Cortex of kidney (tissue), 1 donor: ENCODE measurements at places on chromosomes 5 and 9.

- DNase-seq, result no peak
Observed at GRCh38 chr5:167964529-167964928, 326.9 kb upstream of the WWC1 start.

DNA sequence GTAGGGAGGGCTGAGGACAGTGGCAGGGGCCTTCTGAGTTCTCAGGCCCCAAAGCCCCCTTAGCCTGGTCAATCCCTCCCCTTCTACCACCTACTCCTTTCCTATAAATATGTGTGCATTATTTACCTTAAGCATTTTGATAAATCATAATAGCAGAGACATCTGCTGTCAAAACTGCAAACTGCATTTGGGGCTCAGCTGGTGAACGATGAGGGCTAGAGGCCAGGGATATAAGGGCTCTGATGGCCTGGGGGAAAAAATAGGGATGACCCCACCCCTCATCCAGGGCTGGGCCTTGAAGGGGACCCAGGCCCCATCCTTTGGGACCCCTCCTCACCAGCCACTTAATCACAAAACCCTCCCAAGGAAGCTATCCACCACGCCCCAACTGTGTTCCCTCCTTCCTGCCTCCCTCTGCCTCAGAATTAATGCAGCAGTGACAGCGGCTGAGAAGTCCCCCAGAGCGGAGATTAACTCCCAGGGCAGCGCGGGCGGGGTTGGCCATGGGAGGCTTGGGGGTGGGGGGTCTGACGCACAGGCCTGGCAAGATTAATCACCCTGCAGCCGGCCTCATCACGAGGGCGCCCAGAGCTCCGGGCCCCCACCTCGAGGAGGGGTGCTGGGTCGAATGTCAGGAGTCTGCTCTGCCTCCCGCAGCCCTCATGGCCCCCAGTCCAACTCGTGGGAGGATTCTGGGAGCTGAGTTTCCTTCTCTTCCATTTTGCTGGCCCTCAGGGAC lies 42.1 kb downstream of the CXXC5 start:
- DNase-seq, result no peak

- DNase-seq, result no peak
Observed at GRCh38 chr5:32172923-32173266, 1.2 kb downstream of the GOLPH3 start.

DNA sequence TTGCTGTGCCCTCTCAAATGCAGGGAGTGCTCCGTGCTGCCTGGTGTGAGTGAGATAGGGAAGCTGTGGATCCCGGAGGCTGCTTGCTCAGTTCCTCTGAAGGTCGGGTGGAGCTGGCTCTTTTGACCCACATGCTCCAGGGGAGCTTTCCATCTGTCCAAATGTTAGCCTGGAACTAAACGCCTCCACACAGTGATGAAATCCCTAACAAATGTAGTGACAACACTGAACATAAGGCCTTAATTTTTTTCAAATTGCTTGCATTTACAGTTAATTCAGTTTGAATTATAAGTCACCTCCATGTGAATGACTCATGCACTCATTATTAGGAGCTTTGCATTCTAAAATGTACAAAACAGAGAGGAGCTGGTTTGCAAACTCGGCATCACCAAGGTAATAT lies 27.0 kb downstream of the PRDM6 start:
- DNase-seq, result no peak

GRCh38 chr5:35898952-35899660 lies 39.3 kb downstream of the CAPSL start:
- no peak for DNase-seq

GRCh38 chr9:117448066-117448465 lies 33.2 kb upstream of the ASTN2 start:
- no peak for DNase-seq
